ENCODE measurements at places on chromosomes 6 and 20.

- DNase-seq, result no peak
Measured at GRCh38 chr6:142002825-142003405, 129.8 kb upstream of the GJE1 start.

GRCh38 chr6:167803816-167804215 lies 22.9 kb upstream of the AFDN start:
- no peak for DNase-seq

GRCh38 chr20:1819311-1820137 lies 75.7 kb upstream of the SIRPA start:
- DNase-seq, result no peak

- no peak for DNase-seq
Measured at GRCh38 chr20:34310481-34311117, 7.4 kb upstream of the AHCY start.

- DNase-seq, result no peak
Measured at GRCh38 chr20:9838035-9838377, 870 bp downstream of the PAK5 start.

GRCh38 chr6:140475086-140475485 lies 1100.6 kb upstream of the CITED2 start:
- DNase-seq, result no peak

GRCh38 chr6:44969446-44970185 lies 358.5 kb upstream of the RUNX2 start:
- no peak for DNase-seq

DNA sequence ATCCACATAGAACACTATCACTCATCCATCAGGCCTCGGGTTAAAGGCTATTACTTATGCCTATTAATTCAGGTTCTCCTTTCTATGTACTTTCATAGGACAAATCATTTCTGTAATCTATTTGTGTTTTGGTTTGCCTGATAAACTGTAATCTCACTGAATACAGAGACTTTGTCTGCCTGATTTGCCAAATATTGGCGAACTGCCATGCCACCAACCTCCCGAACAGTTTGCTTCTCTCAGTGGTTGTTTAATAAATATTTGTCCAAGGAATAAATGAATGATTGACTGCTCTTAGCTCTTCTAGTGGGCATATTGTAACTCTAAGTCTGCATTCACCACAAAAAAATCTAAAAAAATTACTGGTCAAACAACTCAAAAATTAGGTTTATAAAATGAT lies 170.1 kb upstream of the ZFP64 start:
- DNase-seq, result no peak

GRCh38 chr6:37946057-37946456 lies 126.5 kb downstream of the ZFAND3 start:
- no peak for DNase-seq

GRCh38 chr20:32494483-32495216 lies 90.5 kb downstream of the NOL4L start:
- DNase-seq, result no peak

DNA sequence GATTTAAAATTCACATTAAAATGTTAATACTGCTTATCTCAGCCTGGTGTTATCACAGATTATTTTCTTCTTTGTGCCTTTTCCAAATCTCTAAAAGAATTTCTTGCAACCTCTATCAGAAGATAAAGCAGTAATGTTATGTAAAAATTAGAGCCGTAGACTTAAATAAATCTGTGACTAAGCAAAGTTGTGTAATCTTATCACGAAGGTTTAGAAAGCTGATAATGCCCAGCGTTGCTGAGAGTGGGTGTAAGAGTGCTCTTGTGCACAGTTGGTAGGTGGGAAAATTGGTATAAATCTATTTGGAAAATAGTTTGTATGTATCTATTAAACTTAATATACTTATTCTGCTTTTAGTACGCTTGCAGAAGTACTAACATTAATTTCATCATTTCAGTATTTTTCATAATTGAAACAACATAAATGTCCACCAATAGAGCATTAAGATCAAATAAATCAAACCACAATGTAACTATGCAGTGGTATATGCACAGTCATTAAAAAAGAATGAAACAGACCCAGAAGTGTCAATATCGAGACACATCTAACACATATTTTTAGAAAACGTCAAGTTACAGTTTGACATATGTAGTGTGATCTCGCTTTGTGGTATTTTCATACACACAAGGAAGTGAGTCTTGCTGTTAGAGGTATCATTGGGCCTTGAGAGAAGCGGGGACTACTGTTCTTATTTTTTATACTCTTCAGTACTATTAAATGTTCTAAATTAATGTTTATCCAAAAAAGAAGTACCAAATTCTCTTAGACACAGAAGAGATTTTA lies 54.4 kb upstream of the PBOV1 start:
- DNase-seq, result no peak
